ENCODE measurements at places on chromosomes 3 and 15.
A peak's percentile ranks its signal among the peaks of the same experiment; 100 is the strongest.

- DNase-seq = no peak
Measured at GRCh38 chr15:28033443-28033842, 65.7 kb downstream of the OCA2 start.

- DNase-seq = no peak
Measured at GRCh38 chr3:31086148-31086547, 191.7 kb upstream of the GADL1 start.

- DNase-seq = no peak
Measured at GRCh38 chr3:15345608-15346137, 13.3 kb upstream of the SH3BP5 start.

- no peak for DNase-seq
Measured at GRCh38 chr3:45272032-45272810, 46.1 kb upstream of the TMEM158 start.

- no peak for DNase-seq
Measured at GRCh38 chr3:33914731-33915379, 116.4 kb downstream of the PDCD6IP start.

GRCh38 chr15:100704281-100705055 is 102.1 kb downstream of the ASB7 start:
- peak; percentile 92 for DNase-seq

GRCh38 chr3:127938800-127939199 is 23.8 kb downstream of the KBTBD12 start:
- no peak for DNase-seq

DNA sequence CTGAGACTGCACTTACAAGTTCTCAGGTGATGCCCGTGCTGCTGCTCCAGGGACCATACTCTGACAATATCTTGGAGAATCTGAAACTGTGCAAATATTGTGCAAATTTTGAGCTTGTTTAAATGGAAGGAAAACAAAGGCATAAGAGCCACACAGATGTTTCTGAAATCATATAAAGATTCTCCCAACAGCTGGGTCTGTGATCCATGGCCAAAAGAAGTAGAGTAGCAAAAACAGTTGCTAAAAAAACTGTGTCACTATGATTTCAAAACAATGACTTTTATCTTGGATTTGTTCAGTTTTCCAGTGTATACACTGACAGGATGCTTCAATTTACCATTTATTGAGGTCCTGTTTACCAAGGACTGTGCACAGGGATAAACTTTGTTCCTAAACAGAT is 25.3 kb downstream of the NPTN start:
- no peak for DNase-seq

GRCh38 chr3:97662762-97663161 is 101.8 kb upstream of the ARL6 start:
- no peak for DNase-seq

GRCh38 chr3:46959161-46959511 is 17.4 kb downstream of the CCDC12 start:
- DNase-seq = no peak

GRCh38 chr3:160135851-160136250 is 89.4 kb upstream of the C3orf80 start:
- no peak for DNase-seq

GRCh38 chr3:27577504-27577903 is 93.3 kb upstream of the SLC4A7 start:
- DNase-seq = no peak

DNA sequence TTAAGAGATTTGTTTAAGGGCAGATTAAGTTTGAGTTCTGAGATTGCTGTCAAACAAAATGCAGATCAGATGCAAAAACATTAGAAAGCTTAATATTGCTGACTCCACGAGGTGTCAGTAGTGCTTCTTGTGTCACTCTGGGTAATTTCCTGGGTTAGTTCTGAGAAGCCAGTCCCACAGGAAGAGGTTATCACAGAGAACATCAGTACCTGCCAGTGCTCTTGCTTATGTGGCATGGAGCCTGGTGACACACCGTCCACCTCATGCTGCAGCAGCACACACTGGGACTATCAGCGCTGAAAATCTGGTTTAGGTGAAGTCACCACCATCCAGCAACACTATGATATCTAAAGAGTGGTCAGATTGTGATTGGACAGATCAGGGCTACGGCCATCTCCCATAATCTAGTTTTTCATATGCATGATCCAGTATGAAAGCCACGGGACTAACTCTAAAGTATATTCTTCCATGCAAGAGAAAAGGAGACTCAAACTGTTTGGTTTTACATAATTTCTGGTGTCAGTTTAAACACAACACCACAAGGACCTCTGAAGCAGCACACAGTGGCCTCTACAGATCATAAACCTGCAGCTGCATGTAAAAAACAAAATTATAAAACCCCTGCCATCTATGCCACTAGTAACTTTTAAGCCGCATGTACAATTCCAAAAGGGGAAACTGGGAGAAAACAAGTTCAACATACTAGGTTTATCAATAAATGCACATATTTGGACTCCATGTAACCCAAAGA is 36.1 kb upstream of the MYO5C start:
- no peak for DNase-seq

- DNase-seq = peak; percentile 2
Measured at GRCh38 chr3:121431726-121432517, 113.9 kb downstream of the POLQ start.

- DNase-seq = no peak
Measured at GRCh38 chr15:35312344-35312743, 227.2 kb upstream of the NANOGP8 start.

DNA sequence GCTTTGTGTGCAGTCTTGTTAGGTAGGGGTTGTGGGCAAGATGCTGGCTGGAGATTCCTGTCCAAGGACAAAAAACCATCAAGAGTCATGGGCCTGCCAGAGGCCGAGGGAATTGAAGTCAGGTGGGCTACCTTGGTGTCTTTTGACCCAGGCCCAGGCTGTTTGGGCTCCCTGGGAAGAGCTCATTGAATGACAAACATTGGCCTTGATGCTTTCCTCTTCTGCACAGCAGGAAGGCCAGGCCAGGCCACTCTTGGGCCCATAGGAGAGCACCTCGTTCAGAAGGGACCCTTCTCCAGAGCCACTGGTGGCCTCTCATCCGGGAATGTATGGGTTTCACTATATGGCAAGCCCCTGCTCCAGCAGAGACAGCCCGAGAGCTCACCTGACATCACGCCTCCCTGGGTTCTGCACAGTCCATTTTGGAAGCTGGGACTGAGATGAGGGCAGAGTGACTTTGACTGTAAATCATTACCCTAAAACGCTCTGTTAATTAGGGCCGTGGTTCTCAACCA is 169.1 kb downstream of the NSMCE3 start:
- peak; percentile 48 for DNase-seq

DNA sequence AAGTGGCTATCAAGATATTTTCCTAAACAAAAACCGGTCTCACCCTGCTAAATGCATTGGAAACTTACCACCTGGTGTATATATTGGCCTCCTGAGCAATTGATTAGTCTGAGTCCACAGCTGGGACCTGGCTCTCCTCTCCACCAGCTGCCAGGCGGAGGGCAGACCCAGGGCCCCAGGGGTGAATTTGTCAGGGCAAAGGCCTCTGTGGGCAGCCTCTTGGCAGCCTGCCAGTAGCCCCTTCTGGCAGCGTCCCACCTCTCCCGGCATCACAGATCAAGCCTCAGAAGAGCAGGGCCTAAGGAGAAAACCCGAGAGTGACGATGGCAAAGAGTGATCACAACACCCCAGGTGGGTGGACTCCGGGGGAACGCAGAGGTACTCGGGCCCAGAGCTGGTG is 43.0 kb upstream of the IDH2 start:
- no peak for DNase-seq

- no peak for DNase-seq
Measured at GRCh38 chr3:54830658-54831057, 97.2 kb downstream of the LRTM1 start.

DNA sequence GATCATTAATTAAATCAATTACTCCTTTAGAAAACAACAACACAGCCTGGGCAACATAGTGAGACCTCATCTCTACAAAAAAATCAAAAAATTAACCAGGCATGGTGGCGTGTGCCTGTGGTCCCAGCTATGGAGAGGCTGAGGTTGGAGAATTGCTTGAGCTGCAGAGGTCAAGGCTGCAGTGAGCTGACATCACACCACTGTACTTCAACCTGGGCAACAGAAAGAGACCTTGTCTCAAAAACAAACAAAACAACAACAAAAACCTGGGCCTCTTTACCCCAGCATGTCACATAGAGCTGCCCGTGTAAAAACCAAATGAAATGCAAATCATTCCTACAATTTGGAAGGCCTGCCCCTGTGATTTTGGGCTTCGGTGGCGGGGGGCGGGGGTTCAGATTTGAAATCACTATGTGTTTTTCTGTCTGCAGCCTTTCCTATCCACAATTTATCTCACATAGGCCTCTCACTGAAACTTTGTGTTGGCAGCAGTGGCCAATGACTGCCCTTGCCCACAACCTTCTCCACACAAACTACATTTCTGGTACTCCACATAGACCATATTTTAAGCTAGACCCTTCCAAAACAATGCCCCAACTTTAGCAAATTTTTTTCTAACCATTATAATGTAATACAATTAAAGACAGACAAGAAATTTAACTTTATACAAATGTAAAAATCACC is 6.5 kb downstream of the ADAM10 start:
- no peak for DNase-seq

DNA sequence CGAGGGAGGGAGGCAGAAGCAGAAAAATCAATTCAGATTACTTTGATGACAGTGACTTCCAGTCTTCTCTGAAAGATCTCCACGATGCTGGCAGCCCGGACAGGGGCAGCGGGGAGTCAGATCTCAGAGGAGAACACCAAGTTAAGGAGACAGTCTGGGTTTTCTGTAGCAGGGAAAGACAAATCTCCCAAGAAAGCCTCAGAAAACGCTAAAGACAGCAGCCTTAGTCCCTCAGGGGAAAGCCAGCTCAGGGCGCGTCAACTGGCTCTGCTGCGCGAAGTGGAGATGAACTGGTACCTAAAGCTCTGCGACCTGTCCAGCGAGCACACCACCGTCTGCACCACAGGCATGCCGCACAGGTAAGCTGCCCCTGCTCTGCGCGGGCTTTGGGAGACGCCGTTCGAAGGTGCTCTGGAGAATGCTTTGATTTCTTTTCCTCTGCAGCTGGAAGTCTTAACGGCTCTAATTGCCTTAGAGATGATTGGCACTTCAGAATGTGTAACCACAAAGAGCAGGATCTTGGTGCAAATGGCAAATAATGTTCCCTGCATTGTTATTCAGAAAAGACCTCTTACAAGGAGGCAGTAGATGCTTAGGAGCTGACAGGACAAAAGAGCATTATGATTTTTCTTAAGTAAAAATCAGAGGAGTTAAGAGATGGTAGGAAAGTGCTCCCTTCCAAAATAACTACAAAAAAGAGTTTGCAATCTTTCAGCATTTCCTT is at the start of gene KCNAB1:
Gene KCNAB1 (plus strand): TSS at position 51 of the 724 bp plus-strand sequence.
- no peak for DNase-seq

- peak; percentile 60 for DNase-seq
Measured at GRCh38 chr15:78201281-78202190, 32.8 kb downstream of the ACSBG1 start.

DNA sequence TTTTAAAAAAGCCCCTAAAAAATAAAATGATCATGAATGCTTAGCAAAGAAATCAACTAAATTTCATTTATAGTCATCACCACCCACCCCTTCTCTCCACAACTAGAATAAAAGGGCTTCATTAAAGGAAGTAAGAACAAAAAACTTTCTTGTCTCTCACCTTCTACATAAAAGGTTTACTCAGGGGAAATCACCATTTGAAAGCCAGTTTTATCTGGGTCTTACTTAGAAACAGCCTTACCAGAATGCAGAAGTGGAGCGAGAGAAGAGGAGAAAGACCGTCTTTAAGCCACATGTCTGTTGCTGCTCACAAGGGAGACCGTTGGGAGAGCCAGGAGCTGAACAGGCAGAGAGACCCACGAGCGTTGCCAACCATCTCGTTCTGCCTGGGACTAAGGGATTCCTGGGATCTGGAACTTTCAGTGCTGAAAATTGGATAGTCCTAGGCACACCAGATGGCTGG is 350.1 kb upstream of the PROK2 start:
- DNase-seq = no peak
